ENCODE measurements at places on chromosomes 6 and 20. TPM values are rescaled to one million over a fixed set of nuclear protein-coding genes. Genes with fewer than 3 reads are reported as not detected.

Gene RNF146
- 55.8 TPM for total RNA-seq

Gene SEMG1
- 250 TPM for total RNA-seq

Gene SPAG4
- 0.91 TPM for total RNA-seq

Gene VWA7
- 2.7 TPM for total RNA-seq

DNA sequence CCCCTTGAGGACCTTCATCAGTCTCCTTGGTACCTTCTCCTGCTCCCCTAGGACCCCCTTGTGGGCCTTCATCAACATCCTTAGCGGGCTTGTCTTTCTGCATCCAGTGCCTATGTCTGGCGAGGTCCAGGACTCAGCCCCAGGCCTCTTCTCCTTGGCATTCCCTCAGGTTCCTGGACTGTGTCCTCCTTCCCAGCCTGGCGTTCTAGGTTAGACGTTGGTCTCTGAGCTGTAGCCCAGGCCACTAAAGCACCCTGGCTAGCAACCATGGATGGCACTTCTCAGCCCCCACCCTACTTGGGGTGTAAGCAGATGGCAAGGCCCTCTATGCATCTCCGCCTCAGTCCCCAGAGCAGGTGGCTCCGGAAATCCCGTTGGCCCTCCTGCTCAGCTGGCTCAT, 51.5 kb upstream of the NNAT start:
- no peak overlapping the region for H3K4me3 ChIP-seq
- H3K27ac ChIP-seq, result no peak overlapping the region
- no peaks in the 10 kb centered on the region for H3K27me3 ChIP-seq
- H3K4me1 ChIP-seq, result no peaks in the 10 kb centered on the region
- H3K36me3 ChIP-seq, result no peaks in the 10 kb centered on the region

GRCh38 chr20:63501818-63502670, 3.2 kb upstream of the EEF1A2 start:
- H3K27me3 ChIP-seq, result no peaks in the 10 kb centered on the region
- no peak for DNase-seq
- no peak overlapping the region for H3K27ac ChIP-seq

DNA sequence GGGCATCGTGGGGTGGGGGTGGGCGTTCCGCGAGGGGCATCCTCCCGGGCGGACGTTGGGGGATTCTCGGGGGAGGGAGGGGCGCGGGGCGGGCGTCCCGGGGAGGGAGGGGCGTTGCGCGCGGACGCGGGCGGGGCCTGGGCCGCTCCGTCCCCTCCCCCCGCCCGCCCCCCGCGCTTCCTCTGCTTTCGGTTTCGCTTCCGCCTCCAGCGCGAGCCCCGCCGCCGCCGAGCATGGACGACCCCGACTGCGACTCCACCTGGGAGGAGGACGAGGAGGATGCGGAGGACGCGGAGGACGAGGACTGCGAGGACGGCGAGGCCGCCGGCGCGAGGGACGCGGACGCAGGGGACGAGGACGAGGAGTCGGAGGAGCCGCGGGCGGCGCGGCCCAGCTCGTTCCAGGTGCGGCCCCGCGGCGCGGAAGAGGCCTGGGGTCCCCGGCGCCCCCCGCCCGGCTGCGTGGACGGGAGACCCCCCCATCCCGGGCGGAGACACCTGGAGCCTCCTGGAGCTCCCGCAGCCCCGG, at the start of gene OGFR:
Gene OGFR (plus strand): TSS at position 209 of the 528 bp plus-strand sequence. CDS start 25 bp downstream, at position 234.
- H3K27me3 ChIP-seq, result no peaks in the 10 kb centered on the region
- no peaks in the 10 kb centered on the region for H3K4me1 ChIP-seq
- H3K27ac ChIP-seq, result peak within 1 kb of the TSS; percentile 89

DNA sequence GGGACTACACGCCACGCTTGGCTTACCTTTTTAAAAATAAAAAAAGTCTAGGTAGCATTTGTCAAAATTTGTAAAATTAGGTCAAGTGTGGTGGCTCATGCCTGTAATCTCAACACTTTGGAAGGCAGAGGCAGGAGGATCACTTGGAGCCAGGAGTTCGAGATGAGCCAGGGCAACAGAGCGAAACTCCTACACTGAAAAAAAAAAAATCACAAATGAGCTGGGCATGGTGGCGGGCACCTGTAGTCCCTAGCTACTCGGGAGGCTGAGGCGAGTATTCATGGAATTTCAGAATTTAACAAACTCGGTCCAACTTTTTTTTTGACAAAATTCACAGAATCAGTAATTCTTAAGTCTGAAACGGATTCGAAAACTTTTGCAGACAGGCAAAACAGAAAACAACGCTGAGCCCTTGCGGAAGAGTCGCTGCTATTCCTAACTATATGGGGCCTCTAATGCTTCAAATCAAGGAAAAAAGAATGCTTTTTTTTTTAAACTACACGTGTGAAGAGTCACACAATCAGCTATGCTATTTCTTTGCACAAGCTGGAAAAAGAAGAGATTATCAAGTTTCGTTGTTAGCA, 62.9 kb downstream of the GTF2H5 start:
- H3K27ac ChIP-seq, result peak overlapping the region; percentile 80
- peak overlapping the region; percentile 82 for H3K4me3 ChIP-seq
- no peaks in the 10 kb centered on the region for H3K36me3 ChIP-seq

Gene SSTR4
- total RNA-seq, result not detected

DNA sequence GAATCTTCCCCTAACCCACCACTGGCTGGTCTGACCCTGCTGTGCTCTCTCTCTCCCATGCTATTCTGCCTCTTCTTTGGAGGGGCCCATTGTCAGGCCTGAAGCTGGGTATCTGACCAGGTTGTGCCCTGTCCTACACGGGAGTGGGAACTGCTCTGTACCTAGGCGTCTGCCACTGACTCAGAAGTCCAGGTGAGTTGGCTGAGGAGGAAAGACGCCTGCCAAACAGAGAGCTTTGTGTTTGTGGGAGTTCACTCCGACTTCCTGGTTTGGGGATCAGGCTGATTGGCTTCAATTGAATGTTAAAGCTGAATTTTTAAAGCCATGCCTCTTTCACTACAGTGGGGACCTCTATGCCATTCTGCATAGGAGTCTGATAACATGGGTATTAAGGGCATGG, 136.0 kb downstream of the CCDC170 start:
- no peak for DNase-seq
- H3K36me3 ChIP-seq, result no peaks in the 10 kb centered on the region
- H3K4me3 ChIP-seq, result no peak overlapping the region
- H3K27me3 ChIP-seq, result no peaks in the 10 kb centered on the region
- H3K4me1 ChIP-seq, result no peaks in the 10 kb centered on the region
- H3K27ac ChIP-seq, result no peak overlapping the region

DNA sequence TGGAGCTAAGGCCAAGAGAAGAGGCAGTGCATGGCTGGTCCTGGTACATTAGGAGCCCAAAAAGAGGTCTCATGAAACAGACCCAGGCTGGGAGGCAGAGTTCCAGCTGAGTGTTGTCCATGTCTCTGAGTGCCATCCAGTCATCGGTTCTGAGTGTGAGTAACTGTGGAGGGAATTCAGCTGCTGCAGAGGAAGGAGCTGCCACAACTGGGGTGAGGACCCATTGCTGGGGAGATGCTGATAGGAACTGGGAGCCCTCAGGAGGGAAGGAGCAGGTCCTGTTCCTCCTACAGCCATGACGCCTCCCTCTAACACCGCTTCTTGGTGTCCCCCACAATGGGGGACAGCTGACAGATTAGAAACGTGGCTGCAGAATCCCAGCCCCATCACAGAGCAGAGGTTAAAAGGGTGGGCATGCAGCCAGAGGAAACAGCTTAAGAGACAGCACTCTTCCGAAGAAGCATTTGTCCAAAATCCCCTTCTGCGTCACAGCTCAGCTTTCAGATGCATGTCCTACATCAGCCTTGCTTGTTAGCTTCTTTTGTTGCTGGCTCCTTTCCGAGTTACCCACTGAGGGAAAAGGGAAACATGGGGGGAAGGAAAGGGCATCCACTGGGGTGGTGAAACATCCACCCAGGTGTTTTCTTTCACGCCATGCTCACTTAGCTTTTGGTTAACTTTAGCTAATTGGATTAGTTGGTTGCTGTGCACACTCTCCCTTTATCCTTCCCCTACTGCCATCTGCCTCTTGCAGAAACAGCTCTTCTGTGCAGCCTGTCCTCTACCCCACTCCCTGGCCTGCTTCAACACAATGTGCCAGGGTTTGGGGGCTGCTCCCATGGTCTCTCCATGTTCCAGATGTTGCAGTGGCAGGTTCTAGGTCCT, 239.2 kb downstream of the SYNDIG1 start:
- H3K36me3 ChIP-seq, result no peaks in the 10 kb centered on the region
- H3K4me1 ChIP-seq, result no peaks in the 10 kb centered on the region

DNA sequence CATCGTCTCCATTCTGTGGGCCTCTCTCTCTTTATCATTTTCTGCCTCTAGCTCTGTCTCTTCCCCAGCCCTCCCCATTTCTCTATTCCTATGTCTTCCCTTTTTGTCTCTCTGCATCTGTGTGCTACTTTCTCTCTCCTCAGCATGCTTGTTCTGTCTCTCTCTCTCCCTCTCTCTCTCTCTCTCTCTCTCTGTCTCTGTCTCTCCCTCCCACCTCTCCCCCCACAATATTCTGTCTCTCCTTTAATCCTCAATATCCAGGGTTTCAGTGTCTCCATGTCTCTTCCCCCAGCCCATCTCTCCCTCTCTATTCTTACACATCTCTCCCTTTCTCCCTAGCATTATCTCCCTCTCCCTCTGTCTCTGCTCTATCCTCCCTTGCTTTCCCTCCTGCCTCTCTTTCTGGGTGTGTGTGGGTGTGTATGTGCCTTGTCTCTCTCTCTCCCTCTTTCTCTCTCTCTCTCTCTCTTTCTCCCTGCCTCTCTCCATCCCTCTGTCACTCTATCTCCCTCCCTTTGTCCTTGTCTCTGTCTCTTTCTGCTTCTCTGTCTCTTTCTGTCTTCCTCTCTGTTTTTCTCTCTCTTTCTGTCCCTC, 76.9 kb upstream of the SIRPA start:
- no peak overlapping the region for H3K4me3 ChIP-seq
- no peaks in the 10 kb centered on the region for H3K4me1 ChIP-seq
- H3K27me3 ChIP-seq, result no peaks in the 10 kb centered on the region
- DNase-seq, result no peak
- no peaks in the 10 kb centered on the region for H3K36me3 ChIP-seq

DNA sequence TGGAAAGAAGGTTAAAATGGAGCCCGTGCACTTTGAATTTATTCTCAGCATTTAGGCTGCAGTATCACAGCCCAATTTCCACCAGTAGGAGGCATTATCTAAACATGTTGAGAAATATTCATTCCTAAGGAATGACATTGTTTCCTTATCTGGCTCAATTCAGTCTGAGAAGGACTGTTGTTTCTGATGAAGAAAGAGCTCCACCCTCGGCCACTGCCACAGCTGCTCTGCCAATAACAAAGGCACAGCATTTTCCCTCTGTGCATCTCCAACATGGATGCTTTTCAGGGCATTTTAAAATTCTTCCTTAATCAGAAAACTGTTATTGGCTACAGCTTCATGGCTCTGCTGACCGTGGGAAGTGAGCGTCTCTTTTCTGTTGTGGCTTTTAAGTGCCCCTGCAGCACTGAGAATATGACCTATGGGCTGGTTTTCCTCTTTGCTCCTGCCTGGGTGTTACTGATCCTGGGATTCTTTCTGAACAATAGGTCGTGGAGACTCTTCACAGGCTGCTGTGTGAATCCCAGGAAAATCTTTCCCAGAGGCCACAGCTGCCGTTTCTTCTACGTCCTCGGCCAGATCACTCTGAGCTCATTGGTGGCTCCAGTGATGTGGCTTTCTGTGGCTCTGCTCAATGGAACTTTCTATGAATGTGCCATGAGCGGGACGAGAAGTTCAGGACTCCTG, at the start of gene CALHM5:
Gene CALHM5 (plus strand): TSS at position 216 of the 687 bp plus-strand sequence. CDS start 58 bp downstream, at position 274.
- no peaks in the 10 kb centered on the region for H3K27me3 ChIP-seq
- H3K27ac ChIP-seq, result peak within 1 kb of the TSS; percentile 67
- no peak for DNase-seq
- H3K36me3 ChIP-seq, result no peaks in the 10 kb centered on the region
- H3K4me1 ChIP-seq, result no peaks in the 10 kb centered on the region

DNA sequence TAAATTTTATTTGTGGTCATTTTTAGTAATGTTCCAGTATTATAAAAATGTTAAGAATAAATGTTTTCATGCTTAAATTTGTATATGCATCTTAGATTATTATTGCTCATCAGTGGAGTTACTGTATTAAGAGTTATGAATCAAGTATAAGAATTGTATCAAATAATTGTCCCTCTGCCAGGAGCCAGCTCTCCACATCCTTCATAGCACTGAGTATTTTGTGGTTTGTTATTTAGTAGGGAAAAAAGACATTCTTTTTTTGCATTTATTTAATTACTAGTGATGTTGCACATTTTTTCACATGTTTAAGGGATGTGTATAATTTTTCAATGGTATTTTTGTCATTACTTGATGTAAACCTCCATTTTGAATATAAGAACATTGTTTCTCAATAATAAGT, 102.0 kb downstream of the ADGRB3 start:
- no peaks in the 10 kb centered on the region for H3K36me3 ChIP-seq
- H3K27ac ChIP-seq, result no peak overlapping the region
- no peaks in the 10 kb centered on the region for H3K4me1 ChIP-seq
- H3K4me3 ChIP-seq, result no peak overlapping the region

Gene WDR46
- 47.2 TPM for total RNA-seq

- no peaks in the 10 kb centered on the region for H3K4me1 ChIP-seq
- DNase-seq, result no peak
- H3K4me3 ChIP-seq, result no peak overlapping the region
- no peaks in the 10 kb centered on the region for H3K36me3 ChIP-seq
- H3K27me3 ChIP-seq, result no peaks in the 10 kb centered on the region
- no peak overlapping the region for H3K27ac ChIP-seq
Observed at GRCh38 chr20:48467622-48468021, 360.2 kb downstream of the PREX1 start.

DNA sequence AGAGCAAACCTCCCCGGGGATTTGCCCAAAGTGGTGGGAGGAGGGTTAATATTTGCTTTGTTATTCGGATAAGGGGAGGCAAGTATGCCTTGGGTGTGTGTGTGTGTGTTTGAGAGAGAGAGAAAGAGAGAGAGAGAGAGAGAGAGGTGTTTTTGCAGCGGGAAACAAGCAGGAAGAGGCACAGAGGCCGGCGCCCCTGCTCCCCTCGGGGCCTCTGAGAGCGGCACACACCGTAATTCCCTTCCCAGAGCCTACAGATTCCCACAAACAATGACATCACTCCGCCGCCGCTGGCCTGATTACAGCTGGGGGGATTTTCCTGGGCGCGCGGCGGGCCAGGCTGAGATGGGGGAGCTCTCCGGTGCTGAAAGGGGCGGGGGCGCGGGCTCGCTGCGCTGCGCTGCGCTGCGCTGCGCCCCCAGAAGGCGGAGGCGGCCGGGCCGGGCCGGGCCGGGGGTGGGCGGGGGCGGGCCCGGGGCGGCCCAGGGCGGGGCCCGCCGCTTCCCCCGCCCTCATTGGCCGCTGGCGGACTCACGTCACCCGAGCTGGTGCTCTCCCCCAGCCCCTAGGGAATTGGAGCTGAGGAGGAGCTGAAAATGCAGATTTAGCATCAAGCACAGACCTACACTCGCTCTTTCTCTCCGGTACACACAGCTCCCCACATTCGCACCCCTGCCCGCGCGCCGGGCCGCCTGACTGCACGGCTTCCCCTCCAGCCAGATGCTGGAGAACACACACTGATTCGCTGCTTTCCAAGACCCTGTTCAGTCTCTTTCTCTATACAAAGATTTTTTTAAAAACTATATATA, at the start of gene PCSK2:
Gene PCSK2 (plus strand): TSS at position 631 of the 809 bp plus-strand sequence. CDS start 266 bp downstream, outside the sequence.
- no peaks in the 10 kb centered on the region for H3K36me3 ChIP-seq
- H3K4me1 ChIP-seq, result peaks cover 3% of the 10 kb centered on the region
- H3K4me3 ChIP-seq, result peak within 1 kb of the TSS; percentile 22
- no peak within 1 kb of the TSS for H3K27ac ChIP-seq
- no peak for DNase-seq
- peaks cover 9% of the 10 kb centered on the region for H3K27me3 ChIP-seq

Measured in prostate gland (tissue), 2 donors.